CD4-positive, CD25-positive, alpha-beta regulatory T cell (primary cell): ENCODE measurements at places on chromosomes 6 and 20. TPM values are rescaled to one million over a fixed set of nuclear protein-coding genes. Genes with fewer than 3 reads are reported as not detected.
A peak's percentile ranks its signal among the peaks of the same experiment; 100 is the strongest.

- DNase-seq: no peak
These were observed 51.0 kb upstream of the CD93 start for GRCh38 chr20:23136893-23137745.

- no peak for DNase-seq
These were observed 31.4 kb downstream of the COL11A2 start for GRCh38 chr6:33160728-33161344.

GRCh38 chr6:151494235-151494935 lies 568 bp downstream of the CCDC170 start:
- peak; percentile 44 for DNase-seq

DNA sequence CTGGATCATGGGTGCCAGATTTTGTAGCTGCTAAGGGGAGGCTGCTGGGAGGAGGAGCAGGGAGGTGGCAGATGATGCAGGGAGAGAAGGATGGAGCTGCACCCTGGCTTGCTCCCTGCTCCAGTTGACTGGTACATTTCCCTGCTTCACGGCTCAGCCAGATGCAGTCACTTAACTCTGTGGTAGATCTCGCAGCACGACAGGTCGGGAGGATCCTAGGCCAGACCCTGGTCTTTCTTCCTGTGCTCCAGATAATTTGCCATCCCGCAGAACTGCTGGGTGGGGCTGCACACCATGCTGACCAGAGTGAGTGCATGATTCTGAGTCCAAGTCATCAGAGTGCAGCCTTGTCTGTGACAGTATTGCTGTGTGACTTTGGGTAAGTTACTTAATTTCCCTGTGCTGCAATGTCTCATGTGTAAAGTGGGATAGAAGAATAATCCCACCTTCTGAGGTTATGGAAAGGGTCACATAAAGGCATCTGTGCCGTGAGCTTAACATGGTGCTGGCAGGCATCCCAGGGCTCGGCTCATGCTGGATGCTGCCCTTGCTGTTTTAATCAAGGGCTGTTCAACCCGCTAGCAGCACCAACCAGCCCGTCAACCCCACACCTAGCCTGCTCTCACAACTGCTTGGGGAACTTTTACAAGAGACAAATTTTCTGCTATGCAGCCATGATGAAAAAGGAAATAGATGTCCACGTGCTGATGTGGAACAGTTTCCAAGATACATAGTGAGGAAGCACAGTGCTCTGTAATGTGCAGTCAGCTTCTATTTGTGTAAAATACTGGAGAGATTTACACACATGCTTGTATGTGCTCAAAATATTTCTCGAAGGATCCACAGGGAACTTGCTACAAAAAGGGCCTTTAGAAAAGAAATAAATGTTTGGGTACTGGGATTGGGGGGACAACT lies 257.9 kb downstream of the CDH26 start:
- DNase-seq: no peak

- no peak for DNase-seq
These were observed 166.5 kb downstream of the VEGFA start for GRCh38 chr6:43936476-43936875.

DNA sequence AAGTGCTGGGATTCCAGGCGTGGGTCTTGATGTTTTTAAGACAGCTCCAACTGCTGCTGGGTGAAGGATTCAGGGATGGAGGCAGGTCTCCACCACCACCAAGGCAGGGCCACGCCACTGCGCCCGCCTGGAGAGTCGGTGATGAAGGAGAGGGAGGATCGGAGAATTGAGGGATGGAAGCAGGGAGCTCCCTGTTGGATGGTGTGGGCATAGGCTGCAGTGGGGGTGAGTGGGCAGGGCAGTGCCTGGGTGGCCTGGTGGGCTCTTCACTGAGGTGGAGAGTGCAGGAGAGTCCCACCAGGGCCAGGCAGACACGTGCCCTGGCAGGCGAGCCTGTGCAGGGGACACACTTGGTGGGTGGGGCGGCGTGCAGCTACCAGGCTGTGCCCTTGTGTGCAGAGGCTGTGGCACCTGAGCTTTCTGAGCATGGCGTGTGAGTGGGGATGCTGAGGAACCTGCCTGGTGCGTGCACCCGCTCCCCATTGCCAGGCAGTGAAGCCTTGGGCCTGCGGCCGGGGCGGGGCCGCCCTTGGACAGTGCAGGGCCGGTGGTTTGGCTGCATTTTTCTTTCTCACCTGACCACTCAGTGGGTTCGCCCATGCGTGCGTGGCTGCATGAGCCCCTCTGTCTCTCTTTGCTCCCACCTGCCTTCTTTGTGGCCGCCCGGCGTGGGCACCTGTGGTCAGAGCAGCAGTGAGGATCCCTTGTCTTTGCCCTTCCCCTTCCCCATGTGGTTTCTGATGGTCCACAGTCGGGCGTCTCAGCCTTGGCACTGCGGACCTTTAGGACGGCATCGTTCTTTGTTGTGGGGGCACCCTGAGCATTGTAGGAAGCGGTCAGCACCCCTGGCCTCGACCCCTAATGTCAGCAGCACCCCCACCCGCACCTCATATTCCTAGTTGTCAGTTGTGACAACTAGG lies 11.3 kb downstream of the RBM38 start:
- DNase-seq: no peak

DNA sequence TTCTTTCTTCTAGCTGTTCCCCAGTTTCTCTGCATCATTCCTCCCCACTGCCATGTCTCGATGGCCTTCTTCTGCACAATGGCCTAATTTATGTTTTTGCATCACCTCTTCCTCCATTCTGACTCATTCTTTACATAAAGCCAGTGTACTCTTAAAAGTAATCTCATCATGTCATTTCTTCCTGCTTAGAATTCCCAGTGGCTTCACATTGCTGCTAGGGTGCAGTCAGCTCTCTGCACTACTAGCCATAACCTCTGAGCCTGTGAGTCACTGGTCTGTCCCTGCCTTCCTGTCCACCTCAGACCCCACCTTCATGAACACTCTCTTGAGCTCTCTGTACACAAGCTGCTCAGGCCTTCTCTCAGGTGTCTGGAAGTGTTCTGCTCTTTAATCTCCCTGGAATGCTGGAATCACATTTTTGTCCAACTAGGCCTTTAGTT lies 24.1 kb upstream of the TRIM27 start:
- DNase-seq: no peak

DNA sequence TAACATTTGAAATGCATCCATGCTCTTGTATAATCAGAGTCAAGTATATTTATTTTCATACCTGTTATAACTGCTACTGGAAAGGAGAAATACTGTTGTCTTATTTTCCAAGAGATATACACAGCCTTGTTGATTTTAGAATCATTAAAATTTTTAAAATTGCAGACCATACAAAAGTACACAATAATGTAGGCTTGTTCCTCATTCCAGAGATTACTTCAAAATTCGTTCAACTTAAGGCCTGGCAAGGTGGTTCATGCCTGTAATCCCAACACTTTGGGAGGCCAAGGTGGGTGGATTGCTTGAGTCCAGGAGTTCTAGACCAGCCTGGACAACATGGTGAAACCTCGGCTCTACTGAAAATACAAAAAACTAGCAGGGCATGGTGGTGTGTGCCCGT lies 6.1 kb downstream of the RNF114 start:
- DNase-seq: no peak

DNA sequence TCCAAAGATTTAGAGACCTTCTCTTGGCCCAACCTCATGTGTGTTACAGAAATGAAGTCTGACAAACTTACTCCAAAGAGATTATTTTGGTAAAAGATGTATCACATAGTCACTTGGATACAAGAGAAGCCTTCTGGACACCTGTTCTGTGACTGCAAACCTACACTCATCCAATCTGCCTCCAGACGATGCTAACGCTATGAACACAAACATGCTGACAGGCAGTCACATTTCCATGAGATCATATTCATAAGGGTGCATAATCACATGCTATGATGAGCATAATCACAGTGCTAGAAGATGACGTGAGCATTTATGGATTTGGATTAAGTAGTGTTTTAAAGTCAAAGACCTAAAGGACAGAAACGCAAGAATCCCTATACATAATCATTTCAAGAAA lies 340.2 kb downstream of the HACE1 start:
- DNase-seq: no peak

- DNase-seq: no peak
These were observed 3.1 kb downstream of the C6orf89 start for GRCh38 chr6:36888654-36889481.

DNA sequence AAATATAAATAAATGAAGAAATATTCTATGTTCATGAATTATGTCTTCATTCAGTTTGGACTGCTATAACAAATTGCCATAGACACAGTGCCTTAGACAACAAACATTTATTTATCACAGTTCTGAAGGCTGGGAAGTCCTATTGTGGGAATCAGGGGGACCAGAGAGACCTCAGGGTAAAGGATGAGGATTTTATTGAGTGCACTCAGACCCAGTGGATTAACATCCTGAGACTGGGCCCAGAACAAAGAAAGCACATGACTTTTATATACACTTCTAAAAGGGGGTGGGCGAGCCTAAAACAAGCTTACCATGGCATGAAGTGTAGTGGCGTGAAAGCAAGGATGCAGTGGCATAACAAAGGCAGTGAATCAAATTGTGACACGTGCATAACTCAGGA lies 26.9 kb upstream of the CBLN4 start:
- DNase-seq: no peak

- DNase-seq: no peak
These were observed 185.5 kb downstream of the PREX1 start for GRCh38 chr20:48642105-48642880.

DNA sequence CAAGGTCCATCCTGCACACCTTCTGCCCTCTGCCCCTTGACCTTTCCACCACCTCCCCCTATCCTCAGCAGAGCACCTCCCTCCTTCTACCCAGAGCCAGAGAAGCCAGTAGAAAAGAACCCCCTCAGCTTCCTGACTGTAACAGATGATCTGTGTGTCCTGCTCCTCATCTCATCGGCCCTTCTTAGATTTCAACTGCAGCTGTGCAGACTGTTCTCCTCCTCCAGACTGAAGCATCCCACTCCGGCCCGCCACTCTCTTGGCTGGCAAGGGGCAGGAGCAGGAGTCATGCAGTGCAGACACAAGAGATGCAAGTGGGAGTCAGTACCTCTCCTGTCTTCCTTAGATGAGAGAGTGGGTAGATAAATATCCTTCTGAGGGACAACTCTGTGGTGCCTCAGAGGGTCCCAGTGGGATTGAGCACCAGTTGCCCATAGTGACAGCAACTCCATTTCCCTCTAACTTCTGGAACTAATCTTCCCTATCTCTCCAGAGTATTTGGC lies 163.5 kb upstream of the MLN start:
- DNase-seq: no peak

DNA sequence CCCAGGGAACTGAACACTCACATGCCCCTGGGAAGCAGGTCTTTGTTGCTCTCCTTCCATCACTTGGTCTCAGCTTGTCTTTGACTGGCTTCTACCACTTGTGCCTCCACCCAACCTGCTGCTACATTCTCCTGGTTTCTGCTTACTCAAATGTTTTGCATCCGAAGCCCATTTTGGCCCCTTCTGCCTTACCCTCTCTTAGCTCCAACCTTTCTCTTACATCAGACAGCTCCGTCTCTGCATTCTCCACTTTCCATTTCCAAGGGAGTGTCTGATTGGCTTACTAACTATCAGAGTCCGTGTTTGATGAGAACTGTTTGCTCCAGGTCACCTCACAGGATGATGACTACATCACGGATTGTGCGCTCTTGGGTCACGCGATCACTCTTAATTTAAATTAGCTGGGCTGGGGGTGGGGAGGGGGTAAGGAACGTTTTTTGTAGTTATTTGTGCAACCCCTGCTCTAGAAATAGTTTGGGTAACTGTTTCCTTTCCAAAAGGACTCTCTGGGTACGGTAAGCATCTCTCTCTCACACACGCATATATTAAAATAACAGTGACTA lies 844 bp upstream of the ABRACL start:
- no peak for DNase-seq

Gene EDEM2
- polyA plus RNA-seq: 52.1 TPM

Gene CCM2L
- polyA plus RNA-seq: not detected

Gene CYP39A1
- not detected for polyA plus RNA-seq
